Vagina (tissue), 2 donors: ENCODE measurements at places on chromosomes 4 and X. TPM values are rescaled to one million over a fixed set of nuclear protein-coding genes. Genes with fewer than 3 reads are reported as not detected.

SLC25A6 gene
- total RNA-seq = 442 TPM

BRS3 gene
- not detected for total RNA-seq

NOX1 gene
- total RNA-seq = not detected

MAML3 gene
- 16.2 TPM for total RNA-seq

DNA sequence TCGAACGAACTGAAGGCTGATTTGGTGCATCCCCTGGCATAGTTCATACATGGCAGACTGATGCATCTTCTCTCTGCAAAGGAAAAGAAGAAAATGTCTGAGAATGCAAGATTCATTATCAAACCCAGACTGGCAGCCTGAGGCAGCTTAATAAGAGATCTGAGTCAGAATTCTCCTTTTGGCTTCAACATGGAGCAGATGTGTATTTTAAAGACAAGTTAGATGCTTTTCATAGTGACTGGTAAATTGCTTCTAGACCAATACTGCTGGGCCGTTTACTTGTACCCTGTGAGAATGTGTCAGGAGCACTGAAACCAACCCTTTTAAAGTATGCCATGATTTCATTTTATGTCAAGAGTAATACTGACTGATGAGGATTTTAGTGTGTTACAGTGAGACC, 322.0 kb downstream of the NR3C2 start:
- no peak for DNase-seq

DNA sequence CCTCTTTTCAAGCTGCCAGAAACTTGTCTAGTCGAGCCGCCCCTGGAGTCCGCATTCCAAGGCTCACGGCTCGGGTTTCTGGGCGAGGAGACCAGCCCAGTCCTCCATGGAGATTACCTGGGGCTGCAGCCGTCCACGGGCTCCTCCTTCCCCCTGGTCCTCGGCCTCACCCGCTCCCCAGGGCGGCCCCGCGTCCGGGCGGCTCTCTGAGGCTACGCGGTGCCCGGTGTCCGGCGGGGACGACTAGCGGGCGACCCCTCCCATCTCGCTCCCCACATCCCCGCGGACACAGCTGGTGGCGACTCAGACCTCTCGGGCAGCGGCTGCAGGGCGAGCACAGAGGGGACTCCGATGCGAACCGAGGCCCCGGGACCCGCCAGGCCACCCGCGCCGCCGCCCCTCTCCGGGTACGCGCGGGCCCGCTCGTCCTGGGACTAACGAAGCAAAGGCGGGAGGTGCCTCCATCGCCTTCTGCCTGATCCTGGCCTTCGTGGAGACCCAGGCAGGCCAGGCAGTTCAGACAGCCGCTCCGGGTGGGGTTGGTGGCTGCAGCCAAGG, 159.4 kb downstream of the TRAM1L1 start:
- DNase-seq = no peak

DNA sequence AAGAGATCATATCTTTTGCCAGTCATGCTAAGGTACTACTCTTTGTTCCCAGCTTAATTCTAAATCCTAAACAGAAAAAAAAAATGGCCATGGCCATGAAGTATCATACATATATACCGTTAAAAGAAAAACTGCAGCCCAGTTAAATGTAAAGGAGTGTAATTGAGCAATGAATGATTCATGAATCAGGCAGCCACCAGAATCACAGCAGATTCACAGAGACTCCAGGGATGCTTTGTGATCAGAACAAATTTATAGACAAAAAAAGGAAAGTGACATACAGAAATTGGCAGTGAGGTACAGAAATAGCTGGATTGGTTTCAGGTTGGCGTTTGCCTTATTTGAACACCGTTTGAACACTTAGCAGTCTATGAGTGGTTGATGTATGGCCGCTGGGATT, 42.1 kb upstream of the PDGFC start:
- no peak for DNase-seq

GRCh38 chr4:137927972-137928371, 314.2 kb downstream of the SLC7A11 start:
- no peak for DNase-seq

DNA sequence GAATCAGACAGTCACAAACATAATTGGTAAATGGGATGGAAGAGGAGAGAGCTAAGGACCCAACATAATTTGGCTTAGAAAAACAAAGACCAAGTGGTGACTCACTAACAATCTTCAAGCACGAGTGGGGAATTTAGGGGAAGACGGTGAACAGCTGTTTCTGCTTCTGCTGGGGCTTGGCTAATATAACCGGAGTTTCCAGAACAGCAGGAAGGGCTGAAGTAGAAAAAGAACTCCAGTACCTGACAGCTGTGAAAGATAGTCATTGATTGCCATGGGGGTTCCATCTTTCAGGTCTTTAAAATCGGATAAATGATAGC, 290.9 kb upstream of the LDB2 start:
- no peak for DNase-seq

DNA sequence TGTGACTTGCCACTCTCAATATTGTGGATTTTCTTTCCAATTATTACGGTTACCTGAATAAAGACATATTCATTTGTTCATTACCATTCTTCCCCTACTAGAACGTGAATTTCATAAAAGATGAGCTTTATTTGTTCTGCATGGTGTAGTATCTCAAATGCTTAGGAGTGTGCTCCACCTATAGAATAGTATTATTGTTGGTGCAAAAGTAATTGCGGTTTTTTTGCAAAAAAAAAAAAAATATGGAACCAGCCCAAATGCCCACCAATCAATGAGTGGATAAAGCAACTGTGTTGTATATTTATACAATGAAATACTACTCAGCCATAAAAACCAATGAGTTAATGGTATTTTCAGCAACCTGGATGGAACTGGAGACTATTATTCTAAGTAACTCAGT, 525.5 kb upstream of the PRKX start:
- no peak for DNase-seq

- no peak for DNase-seq
Measured at GRCh38 chrX:154096140-154097002, 1.1 kb downstream of the MECP2 start.

- no peak for DNase-seq
Measured at GRCh38 chr4:110876866-110877265, 254.0 kb upstream of the PITX2 start.

DNA sequence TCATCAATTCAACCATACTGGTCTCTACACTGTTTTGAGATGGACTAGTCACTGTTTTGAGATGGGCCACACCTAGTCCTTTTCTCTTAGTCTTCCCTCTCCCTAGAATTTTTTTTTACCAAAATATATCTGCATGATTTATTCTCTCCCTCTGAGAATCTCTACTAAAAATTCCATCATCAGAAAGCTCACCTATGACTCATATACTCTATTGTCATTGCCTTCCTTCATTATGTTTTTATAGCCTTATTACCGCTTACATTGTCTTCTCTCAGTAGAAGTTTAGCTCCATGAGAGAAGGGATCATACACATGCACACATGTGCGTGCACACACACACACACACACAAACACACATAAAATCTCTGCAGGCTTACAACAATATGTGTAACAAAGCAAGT, 303.6 kb downstream of the PCDH10 start:
- DNase-seq = no peak

- DNase-seq = no peak
Measured at GRCh38 chrX:104098151-104098808, 14.0 kb upstream of the ZCCHC18 start.

DNA sequence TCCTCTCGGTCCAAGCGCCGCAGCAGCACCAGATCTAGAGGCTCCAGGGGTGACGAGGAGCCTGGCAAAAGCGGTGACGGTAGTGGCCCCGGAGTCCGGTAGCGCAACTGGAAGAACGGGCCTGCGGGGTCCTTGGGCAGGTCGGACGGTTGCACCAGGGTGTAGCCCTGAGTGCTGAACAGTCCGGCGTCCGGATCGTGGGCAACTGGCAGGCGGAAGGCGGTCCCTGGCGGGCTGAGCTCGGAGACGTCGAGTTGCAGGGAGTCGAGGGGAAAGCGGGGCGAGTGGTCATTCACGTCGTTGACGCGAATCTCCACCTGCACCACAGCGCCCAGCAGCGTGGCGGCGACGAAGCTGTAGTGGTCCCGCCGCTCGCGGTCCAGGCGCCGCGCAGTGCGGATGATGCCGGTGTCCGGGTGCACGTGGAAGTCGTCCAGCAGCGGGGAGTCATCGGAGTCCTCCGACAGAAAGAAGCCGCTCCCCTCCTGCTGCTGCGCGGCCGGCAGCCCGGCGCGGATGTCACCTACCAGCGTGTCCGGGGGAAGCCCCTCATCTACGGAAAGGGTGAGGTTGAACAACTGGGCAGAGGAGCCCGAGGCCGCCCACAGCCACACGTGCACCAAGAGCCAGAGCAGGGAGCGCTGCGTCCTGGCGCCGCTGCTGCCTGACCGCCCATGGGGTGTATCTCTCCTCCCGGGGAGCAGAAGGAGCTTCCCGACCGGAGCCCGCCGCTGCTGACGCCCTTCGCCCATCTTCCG, 837 bp downstream of the DCHS2 start:
- DNase-seq = no peak

GRCh38 chr4:140450352-140450751, 22.9 kb upstream of the CLGN start:
- DNase-seq = no peak

DNA sequence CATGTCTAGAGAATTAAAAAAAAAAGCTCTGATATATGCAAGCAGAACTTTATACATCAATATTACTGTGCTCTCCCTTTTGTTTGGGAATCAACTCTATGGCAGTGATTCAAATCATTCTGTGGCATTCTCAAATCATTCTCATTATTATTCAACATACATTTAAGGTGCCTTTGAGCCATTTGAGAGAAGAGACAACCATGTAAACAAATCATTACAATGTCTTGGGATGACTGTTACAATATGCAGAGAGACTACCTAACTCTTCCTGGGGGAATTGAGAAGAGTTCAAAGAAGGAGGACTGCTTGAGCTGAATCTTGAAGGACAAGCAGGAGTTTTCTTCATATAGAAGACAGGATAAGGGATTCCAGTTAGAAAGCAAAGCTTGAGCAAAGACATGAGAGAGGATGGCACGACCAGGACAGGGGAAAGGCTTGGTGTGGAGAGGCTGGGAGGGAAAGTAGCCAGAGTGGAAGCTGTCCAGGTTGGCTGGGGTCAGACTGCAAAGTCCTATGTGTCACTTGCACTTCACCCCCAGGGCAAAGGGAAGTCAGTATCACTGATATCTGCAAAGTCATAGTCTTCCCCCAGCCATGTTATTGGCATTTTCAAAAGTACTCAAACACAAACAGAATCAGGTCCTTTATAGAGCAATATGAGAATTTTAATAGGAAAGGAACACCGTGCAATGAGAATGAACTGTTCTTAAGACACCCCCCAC, 9.0 kb downstream of the SEC24D start:
- DNase-seq = no peak

- DNase-seq = no peak
Measured at GRCh38 chrX:39961441-39961840, 136.3 kb downstream of the BCOR start.

GRCh38 chr4:24896056-24896455, 16.8 kb downstream of the CCDC149 start:
- no peak for DNase-seq

- no peak for DNase-seq
Measured at GRCh38 chrX:73457306-73457705, 10.5 kb downstream of the CDX4 start.
